ENCODE measurements at places on chromosomes 3 and 15.

GRCh38 chr3:13782501-13782900 lies 97.4 kb downstream of the WNT7A start:
- DNase-seq: no peak
- no peaks in the 10 kb centered on the region for H3K4me1 ChIP-seq
- no peaks in the 10 kb centered on the region for H3K27me3 ChIP-seq
- no peak overlapping the region for H3K4me3 ChIP-seq
- no peak overlapping the region for H3K27ac ChIP-seq

GRCh38 chr15:74423431-74424257 lies 10.1 kb downstream of the SEMA7A start:
- peaks cover 35% of the 10 kb centered on the region for H3K4me1 ChIP-seq
- DNase-seq: no peak
- H3K27me3 ChIP-seq: no peaks in the 10 kb centered on the region
- H3K4me3 ChIP-seq: no peak overlapping the region
- H3K27ac ChIP-seq: peak overlapping the region; percentile 76
- H3K36me3 ChIP-seq: no peaks in the 10 kb centered on the region

DNA sequence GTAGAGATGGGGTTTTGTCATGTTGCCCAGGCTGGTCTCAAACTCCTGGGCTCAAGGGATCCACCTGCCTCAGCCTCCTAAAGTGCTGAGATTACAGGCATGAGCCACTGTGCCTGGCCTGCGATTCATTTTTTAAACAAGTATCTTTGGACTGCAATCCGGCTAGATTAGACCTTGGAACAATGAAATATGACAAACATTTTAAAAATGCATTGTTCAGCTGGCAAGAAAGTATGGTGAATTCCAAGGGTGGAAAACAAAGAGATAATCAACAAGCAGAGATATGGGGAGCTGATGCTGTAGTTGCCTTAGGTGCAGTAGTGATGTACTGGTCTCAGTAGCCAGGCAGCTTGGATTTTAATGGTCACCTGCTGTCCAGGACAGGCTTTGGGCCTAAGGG lies 95.8 kb upstream of the GOLGA8J start:
- H3K27ac ChIP-seq: no peak overlapping the region
- H3K36me3 ChIP-seq: no peaks in the 10 kb centered on the region
- H3K27me3 ChIP-seq: no peaks in the 10 kb centered on the region
- H3K4me1 ChIP-seq: no peaks in the 10 kb centered on the region
- H3K4me3 ChIP-seq: no peak overlapping the region
- no peak for DNase-seq

- H3K27me3 ChIP-seq: peaks cover 82% of the 10 kb centered on the region
- H3K4me1 ChIP-seq: peaks cover 4% of the 10 kb centered on the region
Measured at GRCh38 chr15:67832897-67833709, 6.7 kb downstream of the RNU6-1 start.

DNA sequence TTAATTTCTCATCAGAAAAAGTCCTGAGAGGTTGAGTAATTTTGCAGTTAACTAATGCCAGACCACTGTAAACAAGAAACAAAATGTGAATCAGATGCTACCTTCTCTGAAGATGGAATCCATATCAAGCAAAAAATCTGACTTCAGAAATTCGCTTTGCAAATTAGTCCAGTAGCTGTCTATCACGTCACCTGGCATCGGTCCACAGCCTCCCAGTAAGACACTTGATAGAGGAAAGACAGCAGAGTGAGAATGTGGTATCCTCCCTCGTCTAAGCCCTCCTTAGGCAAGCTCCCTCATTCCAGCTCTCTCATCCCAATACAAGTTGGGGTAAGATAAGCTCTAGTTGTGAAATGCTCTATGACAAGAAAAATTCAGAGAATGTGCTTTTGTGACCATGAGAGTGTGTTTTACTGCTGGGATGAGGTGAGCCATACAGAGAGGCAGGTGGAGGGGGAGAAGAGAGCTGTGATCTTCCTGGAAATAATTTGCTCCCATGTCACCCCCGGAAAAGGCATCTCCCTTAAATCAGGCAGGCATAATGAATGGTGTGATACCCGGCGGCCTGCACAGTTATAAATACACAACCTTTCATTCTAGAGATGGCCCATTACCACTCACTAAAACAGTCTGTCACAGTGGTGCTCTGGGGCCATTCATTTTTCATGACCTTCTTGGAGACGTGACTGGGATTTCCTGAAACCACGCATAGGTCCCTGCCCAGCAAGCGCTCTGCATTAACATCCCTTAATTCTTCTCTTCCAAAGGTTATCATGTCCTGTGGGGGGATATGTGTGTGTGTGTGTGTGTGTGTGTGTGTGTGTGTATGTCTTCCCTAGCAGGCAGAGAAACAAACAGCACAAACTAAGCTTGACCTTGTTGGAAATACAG lies 602.0 kb upstream of the KCNMB2 start:
- no peaks in the 10 kb centered on the region for H3K36me3 ChIP-seq
- no peak overlapping the region for H3K27ac ChIP-seq
- peak; percentile 27 for DNase-seq
- H3K4me1 ChIP-seq: peaks cover 5% of the 10 kb centered on the region
- no peak overlapping the region for H3K4me3 ChIP-seq

GRCh38 chr3:49658711-49659110 lies 15.4 kb upstream of the APEH start:
- no peaks in the 10 kb centered on the region for H3K4me1 ChIP-seq
- DNase-seq: no peak
- H3K4me3 ChIP-seq: no peak overlapping the region
- H3K27me3 ChIP-seq: peaks cover 2% of the 10 kb centered on the region
- no peak overlapping the region for H3K27ac ChIP-seq

DNA sequence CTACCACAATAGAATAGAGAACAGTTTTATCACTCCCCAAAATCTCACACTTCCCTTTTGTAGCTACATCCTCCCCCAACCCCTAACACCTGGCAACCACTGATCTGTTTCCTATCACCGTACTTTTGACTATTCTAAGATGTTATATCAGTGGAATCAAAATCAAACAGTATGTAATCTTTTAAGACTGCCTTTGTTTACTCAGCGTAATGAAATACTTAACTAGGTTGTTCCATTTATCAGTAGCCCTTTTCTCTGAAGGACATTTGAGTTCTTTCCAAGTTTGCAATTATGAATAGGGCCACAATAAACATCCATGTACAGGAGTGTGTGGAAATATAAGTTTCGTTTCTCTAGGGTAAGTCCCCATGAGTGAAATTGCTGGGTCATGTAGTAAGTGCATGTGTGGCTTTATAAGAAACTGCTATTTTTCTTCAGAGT lies 372.3 kb downstream of the SV2B start:
- no peaks in the 10 kb centered on the region for H3K36me3 ChIP-seq
- peak; percentile 15 for DNase-seq
- H3K4me1 ChIP-seq: no peaks in the 10 kb centered on the region
- H3K4me3 ChIP-seq: no peak overlapping the region
- no peaks in the 10 kb centered on the region for H3K27me3 ChIP-seq

- H3K36me3 ChIP-seq: no peaks in the 10 kb centered on the region
- no peaks in the 10 kb centered on the region for H3K27me3 ChIP-seq
- no peak overlapping the region for H3K27ac ChIP-seq
- peak; percentile 63 for DNase-seq
- H3K4me3 ChIP-seq: no peak overlapping the region
- no peaks in the 10 kb centered on the region for H3K4me1 ChIP-seq
Measured at GRCh38 chr15:95929232-95929846, 401.2 kb upstream of the NR2F2 start.

GRCh38 chr3:13105896-13106250 lies 32.6 kb upstream of the IQSEC1 start:
- no peak overlapping the region for H3K27ac ChIP-seq
- no peaks in the 10 kb centered on the region for H3K27me3 ChIP-seq
- DNase-seq: no peak
- H3K36me3 ChIP-seq: no peaks in the 10 kb centered on the region
- H3K4me3 ChIP-seq: no peak overlapping the region

- peak; percentile 7 for DNase-seq
- H3K36me3 ChIP-seq: peaks cover 42% of the 10 kb centered on the region
- H3K4me3 ChIP-seq: peak overlapping the region; percentile 96
- H3K27ac ChIP-seq: peak overlapping the region; percentile 97
Measured at GRCh38 chr15:39582977-39583595, 2.2 kb downstream of the THBS1 start.

GRCh38 chr3:34995796-34996430 lies 643.4 kb upstream of the ARPP21 start:
- DNase-seq: no peak
- H3K4me1 ChIP-seq: no peaks in the 10 kb centered on the region
- H3K27me3 ChIP-seq: no peaks in the 10 kb centered on the region
- no peak overlapping the region for H3K4me3 ChIP-seq

DNA sequence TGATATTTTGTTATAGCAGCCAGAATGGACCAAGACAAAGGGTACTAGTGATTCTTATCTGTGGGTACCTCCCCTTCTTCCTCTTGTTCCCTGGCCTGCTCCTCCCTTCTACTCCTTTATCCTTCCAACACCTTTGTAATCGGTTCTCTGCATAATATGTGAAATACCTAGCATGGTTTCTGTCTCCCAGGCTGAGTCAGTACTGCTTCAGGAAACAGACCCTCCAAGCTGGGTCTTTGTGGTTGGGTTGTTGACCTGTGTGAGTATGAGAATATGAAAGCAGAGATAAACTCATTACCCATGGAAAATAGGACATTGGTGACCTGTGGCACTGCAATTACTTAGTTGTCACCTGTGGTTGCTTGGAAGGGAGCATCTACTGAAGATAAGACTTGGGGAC lies 69.3 kb upstream of the KLF13 start:
- no peaks in the 10 kb centered on the region for H3K27me3 ChIP-seq
- H3K4me1 ChIP-seq: no peaks in the 10 kb centered on the region
- no peak overlapping the region for H3K27ac ChIP-seq
- no peak for DNase-seq
- H3K36me3 ChIP-seq: no peaks in the 10 kb centered on the region
- H3K4me3 ChIP-seq: no peak overlapping the region

- no peaks in the 10 kb centered on the region for H3K36me3 ChIP-seq
- DNase-seq: no peak
- H3K27me3 ChIP-seq: no peaks in the 10 kb centered on the region
- no peak overlapping the region for H3K27ac ChIP-seq
- no peak overlapping the region for H3K4me3 ChIP-seq
Measured at GRCh38 chr3:87755852-87756251, 303.0 kb downstream of the CGGBP1 start.

GRCh38 chr3:17639765-17640164 lies 102.7 kb downstream of the TBC1D5 start:
- H3K4me3 ChIP-seq: no peak overlapping the region
- DNase-seq: peak; percentile 90
- H3K27me3 ChIP-seq: no peaks in the 10 kb centered on the region
- H3K36me3 ChIP-seq: no peaks in the 10 kb centered on the region

GRCh38 chr3:77186319-77186718 lies 146.4 kb downstream of the ROBO2 start:
- H3K27me3 ChIP-seq: no peaks in the 10 kb centered on the region
- no peaks in the 10 kb centered on the region for H3K36me3 ChIP-seq
- no peak for DNase-seq
- no peaks in the 10 kb centered on the region for H3K4me1 ChIP-seq
- no peak overlapping the region for H3K4me3 ChIP-seq

DNA sequence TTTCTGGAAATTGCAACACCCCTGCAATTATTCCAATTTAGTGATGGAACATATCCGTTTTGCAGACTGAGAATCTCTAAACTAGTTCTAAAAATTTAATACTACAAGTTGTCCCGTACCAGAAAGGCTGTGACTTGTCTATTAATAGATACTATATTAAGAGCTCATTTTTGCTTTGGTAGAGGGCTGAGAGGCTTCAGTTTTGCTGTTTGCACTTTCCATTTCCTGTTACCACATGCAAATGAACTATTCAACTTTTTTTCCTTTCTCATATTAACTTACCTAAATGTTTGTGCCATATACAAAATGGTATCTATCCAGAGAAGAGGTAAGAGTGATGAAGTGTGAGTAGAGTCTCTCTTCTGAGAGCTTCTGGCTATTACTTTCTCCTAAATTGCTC lies 101.5 kb upstream of the CRBN start:
- no peak overlapping the region for H3K4me3 ChIP-seq
- no peak for DNase-seq
- no peaks in the 10 kb centered on the region for H3K27me3 ChIP-seq
- H3K27ac ChIP-seq: no peak overlapping the region
- no peaks in the 10 kb centered on the region for H3K36me3 ChIP-seq
- H3K4me1 ChIP-seq: no peaks in the 10 kb centered on the region

DNA sequence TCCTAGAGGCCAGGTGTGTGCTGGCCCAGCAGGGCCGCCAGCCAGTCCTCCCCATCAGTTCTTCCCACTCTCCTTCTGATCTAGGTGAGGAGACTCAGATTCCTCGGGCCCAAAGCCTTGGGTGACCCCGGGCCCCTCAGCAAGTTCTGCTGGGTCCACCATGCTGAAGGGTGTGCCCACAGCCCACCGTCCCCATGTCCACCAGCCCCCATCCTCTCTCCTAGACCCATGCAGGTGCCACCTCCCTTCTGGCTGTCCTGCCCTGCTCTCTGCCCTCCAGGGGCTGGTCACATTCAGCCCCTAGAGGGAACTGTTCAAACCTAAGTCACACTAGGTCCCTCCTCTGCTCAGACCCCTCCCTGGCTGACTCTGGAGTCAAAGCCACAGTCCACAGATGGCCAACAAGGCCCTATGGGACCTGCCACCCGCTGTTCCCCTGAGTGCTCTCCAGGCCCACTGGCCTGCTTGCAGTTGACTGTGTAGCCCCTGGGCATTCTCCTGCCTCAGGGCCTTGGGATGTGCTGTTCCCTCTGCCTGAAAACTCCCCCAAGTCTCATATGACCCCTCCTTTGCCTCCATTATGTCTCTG lies 878 bp upstream of the TLR9 start:
- no peaks in the 10 kb centered on the region for H3K27me3 ChIP-seq
- no peak for DNase-seq
- H3K4me3 ChIP-seq: no peak overlapping the region

DNA sequence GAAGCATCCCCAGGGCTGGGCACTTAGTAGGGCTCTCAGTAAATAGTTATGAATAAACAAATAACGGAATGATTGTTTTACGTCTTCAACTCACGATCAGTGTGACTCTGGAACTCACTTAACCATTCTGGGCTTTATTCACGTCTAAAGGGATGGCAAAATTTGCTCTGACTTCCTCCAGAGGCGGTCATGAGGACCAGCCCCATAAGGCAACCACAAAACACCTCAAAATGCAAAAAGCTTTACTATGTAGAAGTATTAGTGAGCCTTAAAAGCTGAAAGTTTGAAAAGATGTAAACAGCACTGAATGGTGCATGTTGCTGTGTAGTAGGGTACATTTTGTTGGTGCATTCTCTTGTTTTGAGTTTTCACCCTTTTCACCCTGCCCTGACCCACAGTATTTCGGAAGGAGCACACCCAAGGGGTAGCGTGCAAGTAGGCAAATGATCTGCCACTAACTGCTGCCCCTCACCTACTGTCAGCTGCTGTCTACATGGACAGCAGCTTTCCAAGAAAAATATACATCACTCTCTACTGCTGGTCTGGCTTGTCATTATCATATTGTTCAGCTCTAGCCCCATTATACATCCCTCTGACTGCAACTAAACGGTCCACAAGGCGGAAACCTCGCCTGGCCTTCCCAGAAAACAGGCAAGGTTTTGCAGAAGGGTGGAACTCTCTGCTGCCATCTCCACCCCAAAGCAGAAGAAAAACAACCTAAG lies 308.5 kb upstream of the PROK2 start:
- H3K27ac ChIP-seq: no peak overlapping the region
- H3K27me3 ChIP-seq: peaks cover 9% of the 10 kb centered on the region
- H3K4me3 ChIP-seq: no peak overlapping the region
- no peaks in the 10 kb centered on the region for H3K4me1 ChIP-seq
- no peak for DNase-seq
